Testis (tissue), 5 donors: ENCODE measurements at places on chromosomes 2 and 18.
A peak's percentile ranks its signal among the peaks of the same experiment; 100 is the strongest.

DNA sequence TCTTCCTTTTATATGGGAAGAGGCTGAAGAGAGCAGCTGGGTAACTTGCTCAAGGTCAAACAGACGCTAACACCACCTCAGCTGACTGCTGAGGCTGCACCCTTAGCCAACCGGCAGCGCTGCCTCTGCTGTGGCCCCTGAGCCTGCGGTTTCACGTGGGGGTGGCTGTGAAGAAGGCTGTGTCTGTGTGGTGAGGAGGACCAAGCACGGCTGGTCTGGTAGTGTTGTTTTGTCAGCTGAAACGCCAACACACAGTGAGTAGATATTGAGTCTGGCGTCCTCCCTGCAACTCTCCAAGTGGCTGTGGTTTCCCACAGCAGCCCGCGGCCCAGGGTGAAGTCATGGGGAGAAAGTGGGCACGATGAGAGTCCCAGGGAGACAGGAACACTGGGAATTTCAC lies 69.6 kb downstream of the THNSL2 start:
- DNase-seq, result peak; percentile 16

DNA sequence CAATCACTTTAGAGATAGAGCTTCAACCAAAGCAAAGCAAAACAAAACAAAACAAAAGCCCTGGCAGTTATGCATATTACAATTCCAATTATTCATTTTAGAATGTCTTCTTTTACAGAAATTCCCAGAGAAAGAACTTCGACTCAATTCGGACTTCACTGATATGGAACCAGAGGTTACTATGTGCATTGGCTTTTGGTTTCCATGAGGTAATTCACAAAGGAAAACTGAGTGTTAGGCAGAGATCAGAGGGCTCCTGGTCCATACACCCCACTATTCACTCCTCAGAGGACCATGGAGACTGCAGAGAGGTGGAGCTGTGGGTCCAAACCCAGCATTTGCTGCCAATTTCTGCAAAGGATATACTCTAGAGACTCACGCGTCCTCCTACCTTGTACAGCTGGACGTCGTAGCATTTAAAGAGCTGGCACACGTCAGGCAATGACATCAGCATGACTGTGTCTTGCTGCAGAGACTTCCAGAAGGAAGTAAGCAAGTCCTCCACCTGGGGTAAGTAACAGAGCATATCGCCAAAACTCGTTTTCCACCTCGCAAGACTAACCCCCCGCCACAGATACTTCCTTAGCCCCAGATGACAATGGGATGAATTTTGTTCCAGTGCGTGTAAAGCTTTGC lies 31.3 kb upstream of the CREG2 start:
- DNase-seq, result no peak

- DNase-seq, result no peak
These were observed 1.5 kb upstream of the OSGEPL1 start for GRCh38 chr2:189763908-189764661.

- no peak for DNase-seq
These were observed 33.0 kb upstream of the CCDC150 start for GRCh38 chr2:196606516-196606915.

- DNase-seq, result no peak
These were observed 78.6 kb downstream of the EFEMP1 start for GRCh38 chr2:55844986-55845385.

GRCh38 chr2:75799859-75800258 lies 89.1 kb upstream of the GCFC2 start:
- no peak for DNase-seq

- DNase-seq, result no peak
These were observed 222.1 kb downstream of the ANKRD30B start for GRCh38 chr18:14970027-14970426.

- no peak for DNase-seq
These were observed 44.7 kb upstream of the INHBB start for GRCh38 chr2:120301284-120301683.

GRCh38 chr2:192119536-192119935 lies 75.2 kb downstream of the TMEFF2 start:
- DNase-seq, result no peak

DNA sequence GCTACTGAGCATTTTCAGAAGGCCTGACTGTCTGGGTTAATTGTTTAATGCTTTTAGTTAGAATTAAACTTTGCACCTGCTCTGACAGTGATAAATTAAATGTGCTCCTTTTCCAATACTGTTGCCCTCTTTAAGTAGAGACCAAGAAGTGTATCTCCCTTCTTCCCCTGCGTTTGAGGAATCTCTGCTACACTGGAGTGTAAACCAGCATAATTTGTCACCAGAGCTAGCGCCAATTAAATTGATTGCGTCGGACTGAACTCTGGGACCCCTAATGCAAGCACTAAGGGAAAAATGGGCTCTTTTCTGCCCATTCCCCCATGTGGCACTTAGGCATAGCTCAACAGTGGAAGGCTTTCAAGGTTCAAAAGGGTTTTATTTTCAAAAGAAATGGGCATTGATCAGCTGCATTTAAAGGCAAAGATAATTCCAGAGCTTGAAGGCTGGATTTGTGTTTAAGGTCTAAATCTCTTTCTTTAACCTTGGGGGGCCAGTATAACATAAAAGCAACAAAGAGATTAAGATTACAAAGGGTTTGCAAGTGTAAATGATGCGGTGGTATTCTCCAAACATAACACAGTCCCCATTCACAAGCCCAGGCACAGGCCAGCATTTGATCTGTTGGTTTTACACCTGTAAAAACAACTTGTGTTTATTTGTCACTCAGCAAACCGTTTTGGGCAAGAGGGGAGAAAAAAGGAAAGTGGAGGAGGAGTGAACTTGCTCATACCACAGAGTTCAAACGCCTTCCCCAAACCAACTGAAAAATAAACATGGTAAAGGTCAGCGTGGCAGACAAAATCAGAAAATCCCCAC lies 427.6 kb downstream of the BCL11A start:
- DNase-seq, result no peak

DNA sequence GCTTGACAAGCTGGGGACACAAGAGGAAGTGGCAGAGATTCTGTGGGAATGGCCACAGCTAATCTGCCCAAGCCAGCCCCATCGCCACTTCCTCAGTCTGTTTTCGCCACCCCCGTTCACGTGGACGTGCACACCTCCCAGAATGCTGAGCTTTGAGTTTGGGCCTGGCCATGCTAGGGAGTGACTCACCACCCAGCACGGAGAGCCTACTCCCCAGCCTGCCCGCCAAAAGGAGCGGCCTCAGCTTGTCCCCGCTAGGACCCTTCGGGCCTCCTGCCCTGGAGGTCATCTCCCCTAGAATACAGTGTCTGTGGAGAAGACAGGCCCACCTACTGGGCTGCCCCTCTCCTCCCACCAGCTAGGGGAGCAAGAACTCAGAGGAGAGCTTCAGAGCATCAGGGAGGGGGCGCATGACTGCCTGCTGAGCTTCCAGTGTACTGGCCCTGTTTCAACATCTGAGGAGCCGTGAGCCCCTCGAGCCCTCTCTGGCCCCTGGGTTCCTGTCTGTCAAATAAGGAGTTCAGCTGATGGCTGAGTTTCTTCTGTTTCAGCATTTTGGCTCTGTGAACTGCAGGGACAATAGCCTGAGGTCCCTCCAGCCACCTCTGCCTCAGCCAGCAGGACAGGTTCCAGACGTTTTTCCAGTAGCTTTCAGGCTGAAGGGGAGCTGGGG lies 5.1 kb downstream of the SLC35F6 start:
- DNase-seq, result peak; percentile 74

GRCh38 chr2:70160545-70160944 lies 30.3 kb downstream of the C2orf42 start:
- no peak for DNase-seq

DNA sequence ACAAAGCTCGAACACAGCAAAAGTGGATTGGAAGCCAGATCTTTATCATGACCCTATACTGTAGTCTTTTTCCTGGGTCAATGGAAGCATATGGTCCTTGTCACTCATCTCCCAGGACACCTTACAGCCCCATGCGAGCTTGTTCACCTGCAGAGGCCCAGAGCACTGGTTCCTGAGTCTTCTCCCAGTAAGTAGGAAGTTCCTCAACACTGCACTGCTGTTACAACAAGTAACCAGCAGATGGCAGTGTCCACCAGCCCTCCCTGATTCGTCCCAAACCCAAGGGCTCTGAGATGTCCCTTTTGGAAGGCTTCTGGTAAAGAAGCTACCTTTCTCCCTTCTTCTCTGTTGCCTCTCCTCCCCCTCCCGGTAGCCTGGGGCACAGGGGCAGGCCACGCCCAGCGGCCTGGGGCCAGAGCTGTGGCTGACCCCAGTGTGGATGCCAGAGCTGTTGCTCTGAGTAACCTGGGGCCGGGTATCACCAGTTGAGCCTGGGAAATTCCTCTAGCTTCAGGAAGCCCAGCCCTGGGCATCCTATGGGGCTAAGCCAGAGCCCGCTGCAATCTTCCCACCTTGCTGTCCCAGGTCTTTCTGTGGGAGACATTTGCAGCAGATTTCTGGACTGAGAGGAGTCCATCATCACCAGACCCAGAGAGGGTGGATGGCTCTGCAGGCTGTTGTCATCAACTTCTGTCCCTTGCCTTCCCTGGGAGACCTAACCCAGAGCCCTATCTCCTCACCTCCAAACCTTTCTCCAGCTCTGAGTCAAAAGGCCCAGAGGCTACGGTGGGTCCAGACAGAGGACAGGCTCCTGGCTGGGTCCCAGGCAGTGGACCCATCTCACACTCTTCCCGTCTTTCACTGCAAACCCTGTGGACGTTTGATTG lies 5.3 kb upstream of the GDF7 start:
- peak; percentile 75 for DNase-seq

GRCh38 chr2:96356889-96357288 lies 21.3 kb downstream of the NCAPH start:
- DNase-seq, result no peak

- DNase-seq, result no peak
These were observed 261.9 kb upstream of the EPHA4 start for GRCh38 chr2:221833966-221834365.

DNA sequence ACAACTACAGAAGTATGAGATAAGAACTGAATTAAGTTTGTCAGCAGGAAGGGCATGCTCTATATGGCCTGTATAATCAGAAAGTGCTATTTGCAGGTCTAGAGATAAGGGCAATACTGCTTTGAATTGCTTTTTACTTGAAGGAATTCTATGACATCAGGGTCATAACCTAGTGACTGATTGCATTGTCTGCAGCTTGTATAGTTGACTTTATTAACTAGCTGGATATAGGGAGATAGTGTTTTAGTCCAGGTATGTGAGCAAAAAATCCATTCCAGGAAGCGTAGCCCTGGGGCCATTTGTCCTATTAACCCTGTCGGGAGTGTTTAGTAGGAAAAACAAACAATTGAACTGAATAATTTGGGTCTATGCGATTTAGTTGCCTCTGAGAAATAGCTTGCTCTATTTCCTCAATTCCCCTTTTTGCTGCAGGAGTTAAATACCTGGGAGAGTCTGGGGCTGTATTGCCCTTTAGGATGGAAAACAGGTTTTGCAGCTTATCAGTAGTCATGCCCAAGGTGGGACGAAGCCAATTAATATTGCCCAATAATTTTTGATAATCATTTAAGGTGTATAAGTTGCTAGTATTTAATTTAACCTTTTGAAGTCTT lies 30.0 kb downstream of the HTR2B start:
- no peak for DNase-seq

- DNase-seq, result no peak
These were observed 32.3 kb downstream of the FOSL2 start for GRCh38 chr2:28424799-28425463.

DNA sequence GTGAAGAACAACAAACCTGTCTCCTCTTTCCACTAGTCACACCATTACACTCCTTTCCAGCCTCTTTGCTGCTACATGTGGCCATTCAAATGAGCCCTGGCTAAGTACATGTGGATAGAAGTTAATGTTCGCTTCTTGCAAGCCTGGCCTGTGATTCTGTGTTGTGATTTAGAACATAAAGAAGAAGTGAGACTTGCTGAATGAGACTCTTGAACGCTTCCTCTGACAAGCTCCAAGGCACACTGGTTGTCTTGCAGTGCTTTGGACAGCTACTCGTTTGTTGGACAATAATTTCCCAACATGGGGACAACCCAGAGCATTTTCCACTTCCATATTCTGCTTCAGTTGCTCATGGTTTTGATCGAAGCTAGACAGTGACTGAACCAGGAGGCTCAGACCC lies 57.3 kb downstream of the CCDC74A start:
- no peak for DNase-seq

DNA sequence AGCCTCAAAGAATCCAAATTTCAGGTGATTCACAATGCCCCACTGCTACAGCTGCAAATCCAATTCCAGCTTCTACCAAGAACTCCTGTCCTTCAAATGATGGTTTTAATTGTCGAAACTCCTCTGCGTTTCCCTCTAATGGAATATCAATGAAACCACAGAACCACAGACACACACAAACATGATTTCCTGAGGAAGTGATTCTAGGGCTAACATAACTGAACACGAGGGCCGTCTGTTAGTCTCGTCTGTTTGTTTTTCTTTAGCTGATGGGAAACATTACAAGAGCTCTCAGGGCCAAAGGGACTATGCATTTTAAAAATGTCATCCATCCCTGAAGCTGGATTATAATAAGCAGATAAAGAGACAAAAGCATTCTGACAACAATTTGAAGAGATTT lies 59.4 kb downstream of the RNF152 start:
- DNase-seq, result no peak

GRCh38 chr2:154696369-154696768 lies 2.1 kb upstream of the KCNJ3 start:
- no peak for DNase-seq

DNA sequence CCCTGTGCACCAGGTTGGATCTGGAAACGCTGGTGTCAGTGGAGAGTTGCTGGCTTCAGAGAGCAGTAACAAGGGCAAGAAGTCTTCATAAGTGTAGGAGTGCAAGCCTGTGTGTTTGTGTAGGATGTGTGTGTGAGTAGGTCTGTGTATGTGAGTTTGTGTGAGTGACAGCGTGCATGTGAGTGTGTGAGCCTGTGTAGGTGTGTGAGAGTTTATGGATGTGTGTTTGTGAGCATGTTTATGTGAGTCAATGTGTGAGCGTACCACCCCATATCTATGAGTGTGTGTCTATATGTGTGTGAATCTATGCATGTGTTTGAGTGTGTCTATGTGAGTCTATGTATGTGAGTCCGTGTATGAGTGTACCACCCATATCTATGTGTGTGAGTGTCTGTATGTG lies 86.5 kb upstream of the ATG16L1 start:
- DNase-seq, result no peak

GRCh38 chr18:9334973-9335696 lies 562 bp downstream of the TWSG1 start:
- peak; percentile 49 for DNase-seq

DNA sequence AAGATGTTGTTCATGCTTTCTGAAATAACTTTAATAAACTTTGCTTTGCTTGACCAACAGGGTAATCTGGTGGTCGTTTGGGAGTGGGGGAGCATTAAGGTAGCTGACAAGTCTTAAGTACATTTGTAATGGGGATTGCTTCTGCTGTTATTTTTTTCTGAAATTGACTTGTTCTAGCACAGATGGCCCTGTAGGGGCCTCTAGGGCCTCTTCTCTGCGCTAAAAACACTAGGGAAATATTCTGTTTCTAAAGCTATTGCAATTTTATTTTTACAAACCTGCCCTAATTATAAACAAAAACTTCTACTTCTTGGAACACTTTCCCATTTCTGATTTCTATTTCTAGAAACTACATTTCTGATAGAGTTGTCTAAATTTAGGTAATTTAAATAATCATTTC lies 191.3 kb upstream of the KCNJ3 start:
- no peak for DNase-seq

GRCh38 chr2:79103214-79103613 lies 15.4 kb upstream of the REG1B start:
- no peak for DNase-seq
